Anterior cingulate cortex (tissue), 58 donors: ENCODE measurements at places on chromosomes 5 and 9.

DNA sequence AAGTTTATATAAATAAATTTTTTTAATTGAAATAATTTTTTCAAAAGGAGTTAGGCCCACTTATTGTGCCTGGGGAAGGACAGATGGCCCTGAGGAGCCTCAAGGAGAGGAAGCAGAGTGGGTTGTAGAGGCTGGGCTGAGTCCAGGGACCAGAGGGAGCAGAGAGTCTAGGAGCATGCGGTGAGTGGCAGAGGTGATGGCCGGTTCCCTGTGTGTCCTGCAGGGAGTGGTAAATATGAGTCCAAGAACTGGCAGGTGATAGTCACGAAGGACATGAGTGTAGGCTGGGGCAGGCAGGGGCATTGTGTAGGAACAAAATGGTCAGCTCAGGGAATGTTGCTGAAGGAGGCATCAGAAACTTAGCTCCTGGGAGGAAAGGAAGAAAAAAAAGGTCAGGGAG, 8.3 kb upstream of the BTNL9 start:
- no peak for DNase-seq

- no peak for DNase-seq
Measured at GRCh38 chr5:3842591-3842990, 247.0 kb downstream of the IRX1 start.

DNA sequence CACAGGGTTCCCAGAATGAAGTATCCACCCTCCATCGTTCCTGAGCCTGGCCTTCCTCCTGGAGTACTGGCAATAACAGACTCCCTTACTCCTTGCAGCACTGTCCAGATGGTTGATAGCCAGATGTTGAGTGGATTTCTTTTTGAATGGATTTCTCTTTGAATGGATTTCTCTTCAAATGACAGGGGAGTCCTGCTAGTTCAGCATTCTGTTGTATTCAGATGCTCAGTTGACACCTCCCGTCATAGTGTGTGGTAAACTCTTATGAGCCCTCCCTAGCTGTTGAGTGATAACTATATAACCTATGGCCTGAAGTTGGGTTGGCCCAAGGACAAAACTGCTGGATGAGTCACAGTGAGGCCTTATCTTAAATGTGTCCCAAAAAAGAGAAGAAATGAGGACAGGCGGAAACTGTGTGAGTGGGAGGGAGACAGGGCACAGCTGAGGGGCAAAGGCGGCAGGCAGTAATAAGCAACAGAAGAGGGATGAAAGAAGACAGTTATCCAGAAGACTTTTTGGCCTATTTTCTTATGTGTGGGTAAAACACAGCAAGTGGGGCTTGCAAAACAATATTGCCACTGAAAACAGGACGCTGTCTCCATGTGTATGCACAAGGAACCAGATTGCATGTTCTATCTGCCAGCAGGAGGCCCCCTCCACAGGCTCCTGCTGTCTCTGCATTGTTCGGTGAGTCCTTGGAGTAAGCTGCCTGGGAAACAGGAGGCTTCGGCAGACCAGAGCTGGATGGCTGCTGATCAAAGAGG, 209.5 kb upstream of the S1PR3 start:
- DNase-seq = no peak

DNA sequence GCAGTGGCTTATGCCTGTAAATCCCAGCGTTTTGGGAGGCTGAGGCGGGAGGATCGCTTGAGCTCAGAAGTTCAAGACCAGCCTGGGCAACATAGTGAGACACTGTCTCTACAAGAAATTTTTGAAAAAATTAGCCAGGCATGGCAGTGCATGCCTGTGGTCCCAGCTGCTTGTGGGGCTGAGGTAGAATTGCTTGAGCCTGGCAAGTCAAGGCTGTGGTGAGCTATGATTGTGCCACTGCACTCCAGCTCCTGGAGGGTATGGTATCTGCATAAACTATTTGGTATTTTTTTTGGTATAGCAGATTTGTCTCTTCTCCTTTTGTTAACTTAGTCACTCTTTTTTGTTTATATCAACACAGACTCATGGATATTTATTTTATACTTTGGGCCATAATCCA, 61.5 kb upstream of the TEX48 start:
- no peak for DNase-seq

DNA sequence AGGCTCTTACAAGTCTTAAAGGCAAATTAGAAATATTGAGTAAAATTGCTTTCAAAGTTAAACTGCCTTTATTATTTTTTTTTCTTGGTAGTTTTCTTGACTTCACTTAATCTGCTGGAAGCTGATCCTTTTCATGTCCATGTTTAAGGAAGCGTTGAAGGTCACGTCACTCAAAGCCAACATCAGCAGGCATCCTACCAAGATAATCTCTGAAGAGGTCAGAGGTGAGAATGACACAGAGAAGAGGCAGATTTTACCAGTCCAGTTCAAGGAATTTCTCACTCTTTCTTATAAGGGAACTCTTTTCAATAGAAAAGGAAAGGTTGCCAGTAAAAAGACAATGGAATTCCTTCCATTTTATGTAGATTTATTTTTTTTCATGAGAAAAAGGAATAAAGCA, 259.8 kb downstream of the ANXA1 start:
- no peak for DNase-seq

- peak; percentile 27 for DNase-seq
Measured at GRCh38 chr5:172834415-172835289, 601 bp downstream of the ERGIC1 start.

DNA sequence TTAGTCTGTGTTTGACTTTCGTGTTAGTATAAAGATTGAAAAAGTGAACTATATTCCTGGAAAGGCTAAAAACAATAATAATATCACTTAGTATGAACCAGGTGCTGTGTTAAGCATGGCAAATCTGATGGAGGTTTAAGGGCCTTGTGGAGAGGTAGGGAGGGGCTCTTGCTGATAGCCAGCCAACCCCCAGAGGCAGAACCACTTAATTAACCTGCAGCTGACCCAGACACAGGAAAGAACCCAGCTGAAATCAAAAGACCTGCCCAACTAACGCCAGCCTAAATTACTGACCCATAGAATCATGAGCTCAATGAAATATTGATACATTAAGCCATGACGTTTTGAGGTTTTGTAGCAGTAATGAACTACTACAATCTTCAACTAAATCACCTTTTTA, 28.3 kb upstream of the TAF1L start:
- DNase-seq = no peak

GRCh38 chr5:77302247-77302646, 91.8 kb downstream of the PDE8B start:
- DNase-seq = no peak

GRCh38 chr9:134736791-134737497, 95.3 kb downstream of the COL5A1 start:
- no peak for DNase-seq

GRCh38 chr9:89591274-89592212, 13.3 kb upstream of the GADD45G start:
- no peak for DNase-seq

- DNase-seq = no peak
Measured at GRCh38 chr5:176570044-176570443, 20.9 kb downstream of the CDHR2 start.

GRCh38 chr5:17477043-17477442, 21.0 kb upstream of the TAF11L2 start:
- DNase-seq = no peak

GRCh38 chr5:101673120-101673519, 623.0 kb downstream of the SLCO4C1 start:
- no peak for DNase-seq

DNA sequence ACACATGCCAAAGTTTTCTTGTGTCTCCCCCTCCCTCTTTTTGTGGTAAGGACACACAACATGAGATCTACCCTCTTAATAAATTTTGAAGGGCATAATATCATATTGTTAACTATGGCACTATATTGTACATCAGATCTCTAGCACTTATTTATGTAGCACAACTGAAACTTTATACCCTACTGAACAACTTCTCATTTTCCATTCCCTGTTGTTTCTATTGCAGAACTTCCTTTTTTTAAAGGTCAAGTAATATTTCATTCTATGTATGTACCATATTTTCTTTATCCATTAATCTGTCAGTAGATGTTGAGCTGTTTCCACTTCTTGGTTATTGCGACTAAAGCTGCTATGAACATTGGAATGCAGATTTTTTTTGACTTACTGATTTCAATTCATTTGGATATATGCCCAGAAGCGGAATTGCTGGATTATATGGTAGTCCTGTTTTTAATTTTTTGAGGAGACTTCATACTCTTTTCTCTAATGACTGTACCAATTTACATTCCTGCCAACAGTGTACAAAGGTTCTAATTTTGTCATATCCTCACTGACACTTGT, 305.3 kb downstream of the PRR16 start:
- no peak for DNase-seq

DNA sequence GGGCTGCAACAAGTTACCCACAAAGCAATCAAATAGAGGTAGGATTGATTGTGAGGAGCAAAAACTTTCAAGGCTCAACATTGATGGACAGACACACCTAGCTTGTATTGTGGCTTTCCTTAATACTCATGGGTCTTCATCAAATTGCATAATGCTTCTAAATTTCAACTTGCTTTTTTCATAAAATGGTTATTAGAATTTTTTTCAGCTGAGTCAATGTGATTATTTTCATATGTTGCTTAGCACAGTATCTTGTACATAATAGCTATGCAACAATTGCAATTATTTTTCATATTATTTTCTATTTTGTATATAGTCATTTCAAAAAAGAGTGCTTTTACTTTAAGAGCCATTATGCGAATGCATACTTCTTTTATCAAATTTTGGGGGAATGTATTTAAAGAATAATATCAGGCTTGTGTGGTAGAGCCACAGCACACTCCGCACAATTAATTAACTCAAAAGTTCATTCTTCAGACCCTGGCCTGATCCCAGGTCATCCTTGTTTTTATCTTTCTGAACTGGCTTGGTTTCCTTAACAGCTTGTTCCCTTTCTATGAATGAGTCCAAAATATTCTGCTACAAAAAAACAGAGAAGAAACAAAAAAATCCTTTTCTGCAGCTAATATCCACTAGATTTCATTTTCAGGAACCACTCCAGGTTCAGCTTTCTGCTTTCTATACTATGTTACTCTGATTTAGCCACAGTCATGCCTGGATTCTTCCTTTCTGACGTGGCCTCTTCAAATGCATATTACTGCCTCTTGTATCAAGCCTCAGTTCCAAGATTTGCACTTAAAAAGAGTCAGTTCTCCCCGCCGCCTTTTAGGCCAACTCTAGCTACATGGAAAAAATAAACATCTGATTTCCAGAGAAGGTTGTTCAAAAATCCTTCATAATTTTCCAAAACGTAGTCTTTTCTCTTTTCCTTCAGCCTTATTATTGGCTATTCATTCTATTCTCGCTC, 45.3 kb upstream of the CDH9 start:
- no peak for DNase-seq

GRCh38 chr5:149387982-149388381, 8.9 kb upstream of the IL17B start:
- DNase-seq = no peak

DNA sequence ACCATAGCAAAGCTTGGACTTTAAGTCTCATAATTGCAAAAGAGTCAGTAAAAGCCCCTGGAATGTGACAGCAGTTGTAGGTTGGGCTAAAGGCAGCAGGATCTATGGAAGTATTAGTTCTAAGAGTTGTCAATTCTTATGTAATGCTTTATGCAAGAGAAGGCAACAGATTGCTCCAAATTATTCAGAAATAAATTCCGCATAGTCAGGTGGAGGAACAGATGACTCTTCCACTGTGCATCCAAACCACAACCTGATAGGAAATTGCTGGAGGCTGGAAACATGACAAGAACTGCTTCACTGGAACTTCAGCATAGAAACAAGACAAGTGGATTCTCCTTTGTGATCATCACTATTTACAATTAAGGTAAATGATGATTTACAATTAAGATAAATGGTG, 101.0 kb downstream of the STARD4 start:
- no peak for DNase-seq

GRCh38 chr5:72238712-72239445, 81.2 kb downstream of the MRPS27 start:
- DNase-seq = no peak

GRCh38 chr9:10014889-10015288, 597.9 kb downstream of the PTPRD start:
- DNase-seq = no peak

DNA sequence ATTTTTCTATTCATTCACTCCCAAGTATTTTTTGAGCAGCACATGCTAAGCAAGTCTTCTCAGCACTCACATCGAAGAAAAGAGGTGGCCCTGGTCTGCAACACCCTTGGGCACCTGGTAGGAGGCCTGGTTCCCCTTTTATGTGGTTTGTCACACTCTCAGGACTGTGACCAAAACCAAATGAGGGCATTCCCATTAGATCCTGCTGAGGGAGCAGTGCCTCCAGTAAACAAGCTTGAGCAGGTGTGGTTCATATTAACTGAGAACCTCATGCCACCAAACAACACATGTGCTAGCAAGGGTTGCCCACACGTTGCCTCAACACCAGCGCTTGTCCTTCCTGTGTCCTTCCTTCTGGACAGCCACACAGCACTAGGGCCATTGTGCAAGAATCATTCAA, 26.9 kb upstream of the SYK start:
- no peak for DNase-seq

- DNase-seq = no peak
Measured at GRCh38 chr9:136323371-136323789, 4.0 kb upstream of the GPSM1 start.

DNA sequence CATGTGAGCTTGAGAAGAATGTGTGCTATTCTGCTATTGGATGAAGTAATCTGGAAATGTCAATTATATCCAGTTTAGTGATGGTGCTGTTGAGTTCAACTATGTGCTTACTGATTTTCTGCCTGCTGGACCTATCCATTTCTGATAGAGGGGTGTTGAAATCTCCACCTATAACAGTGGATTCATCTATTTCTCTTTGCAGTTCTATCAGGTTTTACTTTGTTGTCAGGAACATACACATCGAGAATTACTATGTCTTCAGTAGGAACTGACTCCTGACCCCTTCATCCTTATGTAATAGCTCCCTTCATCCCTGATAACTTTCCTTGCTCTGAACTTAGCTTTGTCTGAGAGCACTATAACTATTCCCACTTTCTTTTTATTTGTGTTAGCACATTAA, 16.7 kb upstream of the CDC14B start:
- no peak for DNase-seq
